Activated effector memory CD4-positive, alpha-beta T cell treated with Interleukin-2 at 50 U/mL for 16 hours (primary cell): ENCODE measurements at places on chromosomes 5 and 9.

- no peak for DNase-seq
Measured at GRCh38 chr5:6936031-6936430, 222.8 kb downstream of the TENT4A start.

DNA sequence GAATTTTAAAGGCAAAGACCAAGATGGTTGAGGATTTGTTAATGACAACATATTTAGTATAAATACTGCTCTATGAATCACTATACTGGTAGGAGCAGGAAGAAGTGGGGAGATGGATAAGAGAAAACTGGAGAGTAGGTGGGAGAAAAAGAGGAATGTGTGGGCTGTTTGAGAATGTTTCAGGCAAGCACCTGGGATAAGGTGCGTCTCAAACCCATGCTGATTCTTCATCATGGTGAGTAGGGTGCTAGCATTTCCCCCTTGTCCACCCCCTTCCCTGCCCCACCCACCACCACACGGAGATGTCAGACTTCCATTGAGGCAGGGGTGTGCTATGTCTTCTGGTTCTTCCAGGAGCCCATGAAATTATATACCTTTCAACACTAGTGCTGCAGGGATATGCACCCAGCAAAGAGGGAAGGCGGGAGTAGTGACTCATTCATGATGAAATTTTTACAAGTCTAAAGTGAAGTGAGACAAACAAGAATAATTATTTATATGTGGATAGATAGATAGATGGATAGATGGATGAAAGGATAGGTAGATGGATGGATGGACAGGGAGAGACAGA lies 54.3 kb downstream of the MTX3 start:
- no peak for DNase-seq

DNA sequence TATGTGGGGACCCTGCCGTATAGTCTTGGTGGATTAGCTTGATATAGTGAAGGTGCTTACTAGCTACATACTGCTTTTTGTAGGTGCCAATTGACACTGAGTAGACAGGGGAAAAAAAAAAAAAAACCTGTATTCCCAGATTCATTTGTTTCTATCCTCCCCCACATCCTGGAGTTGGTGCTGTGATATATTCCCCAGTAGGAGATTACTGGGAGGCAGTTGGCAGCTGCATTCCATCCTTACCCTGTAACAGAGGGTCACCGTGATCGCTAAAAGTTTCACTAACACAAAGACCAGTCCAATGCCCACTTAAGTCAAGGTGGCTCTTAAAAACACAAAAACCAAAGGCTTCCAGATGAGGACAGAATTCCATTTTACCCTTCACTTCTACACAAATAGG lies 27.4 kb upstream of the TOMM5 start:
- DNase-seq, result no peak

DNA sequence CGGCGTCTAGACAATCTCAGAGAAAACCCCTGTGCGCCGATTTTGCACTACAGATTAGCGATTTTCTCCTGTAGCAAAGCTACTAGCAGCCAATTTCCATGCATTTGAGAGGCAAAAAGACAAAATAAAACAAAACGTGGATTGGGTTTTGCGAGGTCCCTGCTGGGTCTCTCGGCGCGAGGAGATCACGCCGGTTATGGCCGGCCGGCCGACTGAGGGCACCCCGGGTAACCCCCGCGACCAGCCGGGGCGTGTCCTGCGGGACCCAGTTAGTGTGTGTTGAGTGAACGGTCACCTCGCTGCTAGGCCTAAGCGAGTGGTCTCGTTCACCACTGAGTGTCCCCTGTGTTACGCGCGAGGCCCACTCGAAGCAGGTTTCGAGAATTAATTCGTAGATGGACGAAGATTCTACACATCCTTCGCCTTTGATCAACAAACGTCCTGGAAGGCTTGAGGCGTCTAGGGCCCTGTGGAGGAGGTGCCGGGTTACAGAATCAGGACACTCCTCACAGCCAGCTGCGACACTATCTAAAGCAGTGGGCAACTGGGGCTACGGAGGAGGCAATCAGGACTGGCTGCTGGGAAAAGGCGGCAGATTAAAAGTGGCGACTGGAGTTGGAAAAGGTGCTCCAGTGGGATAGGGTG lies 764 bp upstream of the VDAC1 start:
- no peak for DNase-seq

DNA sequence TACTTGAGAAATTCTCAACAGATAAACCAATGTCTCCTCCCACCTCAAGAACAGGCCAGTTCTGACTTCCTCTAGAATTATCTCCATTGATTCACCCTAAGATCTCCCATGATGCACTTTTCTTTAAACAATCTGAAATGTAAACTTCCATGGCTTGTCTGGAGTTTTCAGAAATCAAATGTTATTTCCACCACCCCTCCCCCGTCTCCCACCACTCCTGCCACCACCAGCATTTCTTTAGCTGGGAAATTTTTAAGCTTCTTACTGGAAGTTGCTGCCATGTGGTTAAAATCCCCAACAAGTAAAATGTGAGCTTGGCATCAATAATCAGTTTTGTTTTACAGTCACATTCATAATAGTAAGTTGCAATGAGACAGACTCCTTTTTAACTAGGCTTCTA lies 32.8 kb upstream of the BASP1 start:
- DNase-seq, result no peak

DNA sequence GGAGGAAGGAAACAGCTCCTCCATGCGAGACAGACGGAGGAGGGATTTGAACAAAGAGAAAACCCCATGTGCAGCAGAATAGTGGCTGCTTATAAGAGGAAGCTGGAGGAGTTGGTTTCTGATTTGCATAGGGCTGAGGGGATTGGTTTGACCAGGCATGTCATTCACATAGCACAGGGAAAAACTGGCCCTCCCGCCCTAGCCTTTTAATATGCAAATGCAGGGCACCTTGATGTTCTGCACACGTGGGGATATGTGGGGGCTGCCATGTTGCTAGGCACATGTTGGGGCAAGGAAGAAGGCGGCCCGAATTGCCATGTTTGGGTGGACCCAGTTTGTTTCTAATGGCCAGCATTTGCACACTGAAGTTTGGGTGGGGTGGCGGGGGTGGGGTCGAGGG lies 42.2 kb downstream of the OSMR start:
- no peak for DNase-seq

- no peak for DNase-seq
Measured at GRCh38 chr9:94112716-94113465, 28.6 kb downstream of the PTPDC1 start.
